Naive thymus-derived CD4-positive, alpha-beta T cell (primary cell): ENCODE measurements at places on chromosomes 5 and 9. TPM values are rescaled to one million over a fixed set of nuclear protein-coding genes. Genes with fewer than 3 reads are reported as not detected.
A peak's percentile ranks its signal among the peaks of the same experiment; 100 is the strongest.

The OR2K2 gene
- not detected for total RNA-seq

The ZBTB34 gene
- total RNA-seq, result 8.8 TPM

The FRRS1L gene
- total RNA-seq, result not detected

The SPATA9 gene
- total RNA-seq, result not detected in 2 replicates

The FBP2 gene
- not detected in 2 replicates for total RNA-seq

The OLFML2A gene
- not detected in 2 replicates for total RNA-seq

GRCh38 chr5:140565024-140565779 is 574 bp downstream of the SLC35A4 start:
- DNase-seq, result no peak

DNA sequence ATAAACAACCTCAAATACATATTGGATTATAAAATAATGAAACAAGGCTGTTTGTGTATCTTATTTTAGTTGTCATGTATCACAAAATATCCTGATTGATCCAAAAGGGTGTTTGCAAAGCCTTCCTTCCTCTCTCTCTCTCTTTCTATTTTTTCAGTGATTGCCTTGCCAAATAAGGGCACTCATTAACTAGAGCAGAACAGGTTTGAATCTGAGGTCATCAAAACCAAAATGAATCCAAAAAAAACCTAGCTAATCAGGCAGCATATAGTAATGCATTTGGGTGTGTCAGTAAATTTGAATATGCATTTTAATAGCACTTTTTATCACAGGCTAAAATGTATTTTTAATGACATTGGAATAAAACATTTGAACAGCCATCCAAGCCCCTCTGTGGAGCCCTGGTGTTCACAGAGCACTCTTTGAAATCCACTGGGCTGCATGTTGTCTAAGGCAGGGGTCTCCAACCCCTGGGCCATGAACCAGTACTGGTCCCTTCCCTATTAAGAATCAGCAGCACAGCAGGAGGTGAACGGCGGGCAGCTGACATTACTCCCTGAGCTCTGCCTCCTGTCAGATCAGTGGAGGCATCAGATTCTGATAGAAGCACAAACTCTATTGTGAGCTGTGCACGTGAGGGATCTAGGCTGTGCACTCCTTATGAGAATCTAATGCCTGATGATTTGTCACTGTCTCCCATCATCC is 171.8 kb upstream of the RAI14 start:
- no peak for DNase-seq

DNA sequence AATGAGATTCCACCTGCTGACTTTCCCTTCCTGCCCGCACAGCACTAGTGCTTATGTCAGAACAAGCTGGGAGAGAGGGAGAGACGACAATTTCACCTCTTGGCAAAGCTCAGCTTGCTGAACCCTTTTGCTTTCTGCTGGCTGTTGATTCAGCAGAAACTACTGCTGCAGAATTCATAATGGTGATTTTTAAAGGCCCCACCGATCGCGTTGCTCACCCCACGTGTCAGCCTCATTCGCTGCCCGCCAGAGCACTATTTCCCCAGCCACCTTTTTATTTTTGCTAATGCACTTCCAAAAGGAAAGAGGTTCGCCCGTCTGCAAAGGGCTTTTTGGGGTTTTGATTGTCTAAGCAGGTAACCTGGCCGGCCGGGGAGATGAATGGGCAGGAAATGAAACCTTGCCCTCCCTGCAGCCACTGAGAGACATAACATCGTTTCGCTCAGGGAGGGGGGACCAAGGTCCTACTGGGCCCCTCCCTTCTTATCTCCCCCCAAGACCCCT is 1.3 kb downstream of the PPP2R2B start:
- DNase-seq, result no peak

GRCh38 chr9:132957805-132958204 is 13.4 kb upstream of the TSC1 start:
- DNase-seq, result no peak

- DNase-seq, result no peak
Measured at GRCh38 chr9:9996259-9996658, 616.5 kb downstream of the PTPRD start.

GRCh38 chr5:8473827-8474568 is 605.0 kb downstream of the MTRR start:
- DNase-seq, result no peak

DNA sequence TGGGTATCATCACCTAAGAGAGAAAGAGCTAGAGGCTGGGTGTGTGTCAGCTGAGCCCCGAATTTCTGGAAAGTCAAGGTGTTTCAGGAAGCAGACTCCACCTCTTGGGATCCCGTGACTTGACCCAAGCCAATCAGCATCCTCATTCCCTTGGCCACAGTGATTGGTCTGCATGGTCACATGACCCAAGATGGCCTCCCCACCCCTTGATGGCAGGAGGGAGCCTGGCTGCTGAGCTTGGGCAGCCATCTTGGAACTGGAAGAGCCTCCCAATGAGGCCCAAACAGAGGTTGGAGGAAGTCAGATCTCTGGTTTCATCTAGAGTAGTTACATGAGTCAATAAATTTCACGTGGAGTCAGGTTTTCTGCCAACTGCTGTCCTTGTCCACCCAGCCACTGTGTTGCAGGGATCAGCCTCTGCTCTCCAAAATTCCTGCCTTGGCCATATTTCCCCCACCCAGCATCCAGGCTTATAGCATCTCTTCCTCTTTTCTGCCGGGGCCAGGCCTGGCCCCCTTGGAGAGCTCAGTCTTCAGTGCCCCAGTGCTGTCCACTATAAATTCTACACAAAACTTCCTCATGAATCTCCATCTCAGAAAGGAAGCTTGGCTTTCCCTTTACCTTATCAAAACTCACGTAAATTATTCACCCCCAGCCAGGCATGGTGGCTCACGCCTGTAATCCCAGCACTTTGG is 17.2 kb upstream of the SUSD3 start:
- no peak for DNase-seq

DNA sequence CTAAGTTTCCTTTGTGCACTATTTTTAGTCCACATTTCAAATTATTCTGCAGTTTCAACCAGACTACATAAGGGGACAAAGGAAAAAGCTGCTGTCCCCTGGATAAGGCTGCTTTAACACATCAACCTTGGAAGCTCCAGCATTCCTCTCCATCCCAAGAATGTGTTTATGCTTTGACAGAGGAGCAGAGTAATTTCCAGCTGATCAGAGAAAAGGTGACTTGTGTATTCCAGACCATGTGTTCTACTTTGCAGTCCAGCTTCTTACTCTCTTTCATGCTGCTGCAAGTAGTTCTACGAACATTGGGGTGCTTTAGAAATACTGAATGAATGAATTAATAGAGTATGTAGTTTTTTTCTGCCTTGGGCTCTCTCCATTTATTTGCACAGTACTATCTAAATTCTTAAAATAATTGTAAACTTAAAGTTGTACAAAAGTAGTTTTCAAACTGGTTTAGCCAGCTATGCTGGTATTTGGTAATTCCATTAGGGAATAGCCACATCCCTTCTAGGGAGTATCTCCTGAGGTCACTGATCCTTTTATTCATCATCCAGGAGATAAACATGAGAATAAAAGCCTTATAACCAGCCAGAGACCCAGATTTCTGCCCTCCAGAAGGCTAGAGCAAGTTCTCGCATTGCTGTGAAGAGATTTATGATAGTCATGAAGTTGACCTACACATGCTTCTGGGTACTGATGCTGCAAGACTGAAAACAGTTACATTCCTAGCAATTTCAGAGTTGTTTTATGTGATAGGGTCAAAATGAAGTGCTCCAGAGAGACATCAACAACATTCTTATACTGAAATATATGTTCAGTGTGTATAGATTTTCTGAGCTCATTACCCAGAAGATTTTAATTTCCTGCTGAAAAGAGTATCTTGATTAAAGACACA is 215.2 kb downstream of the COMMD10 start:
- no peak for DNase-seq

DNA sequence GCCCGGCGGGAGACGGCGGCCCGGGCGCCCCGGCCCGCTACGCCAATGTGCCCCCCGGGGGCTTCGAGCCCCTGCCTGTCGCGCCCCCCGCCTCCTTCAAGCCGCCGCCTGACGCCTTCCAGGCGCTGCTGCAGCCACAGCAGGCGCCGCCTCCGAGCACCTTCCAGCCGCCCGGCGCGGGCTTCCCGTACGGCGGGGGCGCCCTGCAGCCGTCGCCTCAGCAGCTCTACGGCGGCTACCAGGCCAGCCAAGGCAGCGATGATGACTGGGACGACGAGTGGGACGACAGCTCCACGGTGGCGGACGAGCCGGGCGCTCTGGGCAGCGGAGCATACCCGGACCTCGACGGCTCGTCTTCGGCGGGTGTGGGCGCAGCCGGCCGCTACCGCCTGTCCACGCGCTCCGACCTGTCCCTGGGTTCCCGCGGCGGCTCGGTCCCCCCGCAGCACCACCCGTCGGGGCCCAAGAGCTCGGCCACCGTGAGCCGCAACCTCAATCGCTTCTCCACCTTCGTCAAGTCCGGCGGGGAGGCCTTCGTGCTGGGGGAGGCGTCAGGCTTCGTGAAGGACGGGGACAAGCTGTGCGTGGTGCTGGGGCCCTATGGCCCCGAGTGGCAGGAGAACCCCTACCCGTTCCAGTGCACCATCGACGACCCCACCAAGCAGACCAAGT is 723 bp downstream of the SNX18 start:
- peak; percentile 56 for DNase-seq

DNA sequence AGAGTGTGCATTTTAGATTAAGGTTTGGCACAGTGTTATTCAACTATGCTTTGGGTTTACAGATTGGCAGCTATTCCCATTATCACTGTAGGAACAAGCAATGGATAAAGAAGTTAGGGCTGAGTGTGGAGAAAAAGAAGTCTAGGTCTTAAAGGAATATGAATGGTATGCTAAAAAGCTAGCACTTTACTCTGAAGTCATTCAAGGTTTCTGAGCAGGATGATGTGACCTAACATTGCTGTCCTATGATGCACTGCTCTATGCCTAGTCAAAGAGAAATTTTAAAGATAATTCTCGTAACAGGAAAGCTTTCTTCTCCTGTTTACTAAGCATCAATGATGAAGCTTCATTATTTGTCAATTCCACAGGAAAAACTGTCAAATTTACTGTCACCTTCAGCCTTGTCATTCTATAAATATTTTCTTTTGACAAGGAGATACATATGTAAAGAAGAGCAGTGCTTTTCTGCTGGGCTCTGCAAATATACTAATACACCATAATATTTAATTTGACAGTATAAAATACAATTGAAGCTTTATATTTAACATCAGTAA is 476.1 kb upstream of the PTPRD start:
- DNase-seq, result no peak

GRCh38 chr9:85404911-85405565 is 336.7 kb downstream of the AGTPBP1 start:
- no peak for DNase-seq

DNA sequence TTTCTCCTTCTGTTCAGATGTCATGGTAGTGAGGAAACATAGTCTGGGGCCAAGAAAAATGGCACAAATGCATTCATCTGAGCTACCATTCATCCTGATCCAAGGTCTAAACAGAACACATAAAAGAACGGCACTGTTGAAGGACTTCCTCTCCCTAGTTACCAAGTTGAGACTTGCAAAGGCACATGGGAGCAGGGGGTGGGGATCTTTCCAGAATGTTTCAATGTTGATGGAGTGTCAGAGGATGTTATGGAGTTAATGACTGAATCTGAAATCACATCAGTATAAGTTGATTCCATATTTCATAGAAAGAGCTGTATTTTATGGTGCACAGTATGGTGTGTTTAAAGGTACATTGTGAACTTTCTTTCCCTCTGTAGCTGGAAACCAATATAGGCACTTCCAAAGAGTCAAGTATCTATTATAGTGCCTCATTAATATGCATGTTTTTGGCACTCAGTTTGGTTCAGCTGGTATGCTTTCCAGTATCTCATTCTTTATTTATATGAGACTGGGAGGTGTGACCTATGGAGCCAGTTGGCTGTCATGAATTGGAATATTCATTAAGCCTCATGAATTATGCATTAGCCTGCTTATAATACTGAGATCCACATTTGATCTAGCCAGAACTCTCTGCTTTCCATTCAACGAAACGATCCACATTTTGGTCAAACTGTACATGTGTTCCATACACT is 603.0 kb downstream of the NR2F1-AS1 start:
- no peak for DNase-seq

DNA sequence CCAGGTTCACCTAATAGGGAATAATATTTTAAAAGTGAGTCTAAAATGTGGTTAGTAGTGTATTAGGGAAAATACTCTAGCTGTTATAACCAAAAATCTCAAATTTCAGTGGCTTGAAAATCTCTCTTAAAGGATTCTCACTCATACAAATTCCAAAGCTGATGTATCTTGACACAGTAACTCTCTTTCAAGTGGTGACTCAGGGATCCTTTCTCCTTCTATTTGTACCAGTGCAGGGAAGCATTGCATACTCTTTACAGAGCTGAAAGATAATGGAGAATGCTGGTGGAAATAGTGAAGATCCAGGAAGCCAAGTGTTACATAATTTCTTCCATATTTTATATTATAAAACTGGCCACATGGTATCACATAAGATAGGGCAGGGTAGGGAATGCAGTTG is 560.2 kb upstream of the CDH9 start:
- DNase-seq, result no peak

- no peak for DNase-seq
Measured at GRCh38 chr9:7178729-7179128, 421.0 kb downstream of the KDM4C start.

DNA sequence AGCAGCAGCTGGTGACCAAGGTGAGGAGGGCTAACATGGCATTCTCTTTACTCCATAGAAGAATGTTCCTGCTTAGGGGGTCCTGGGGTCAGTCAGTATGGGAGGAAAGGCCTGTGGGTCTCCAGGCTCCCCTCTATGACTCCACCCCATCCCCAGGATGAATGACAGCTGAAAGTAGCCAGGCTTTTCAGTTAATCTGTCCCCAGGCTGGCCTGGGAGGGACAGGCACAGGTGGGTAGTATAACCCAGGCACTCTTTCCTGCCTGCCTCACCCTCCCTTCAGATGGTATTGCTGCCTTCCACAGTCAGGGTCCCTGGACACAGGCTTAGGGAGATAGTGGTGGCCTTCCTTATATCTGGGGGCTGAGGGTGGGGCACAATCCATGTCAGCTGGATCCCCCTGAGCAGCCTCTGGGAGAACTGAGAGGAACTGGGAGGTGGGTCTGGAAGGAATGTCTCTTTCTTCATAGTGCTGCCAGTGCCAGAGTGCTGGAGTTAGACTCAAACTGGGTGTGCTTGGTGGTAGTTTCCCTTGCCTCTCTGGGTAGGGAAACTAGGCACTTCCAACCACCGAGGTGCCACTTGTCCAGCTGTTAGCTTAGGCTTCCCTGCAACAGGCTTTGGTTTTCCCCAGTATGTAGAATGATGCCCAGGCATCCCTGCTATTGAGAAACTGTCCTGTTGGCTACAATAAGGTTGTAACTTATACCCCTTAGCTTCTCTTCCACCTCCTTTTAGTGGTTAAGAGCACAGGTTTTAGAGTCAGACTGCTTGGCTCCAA is 27.8 kb downstream of the LARP1 start:
- no peak for DNase-seq

GRCh38 chr9:114525513-114525912 is 20.2 kb upstream of the WHRN start:
- DNase-seq, result no peak

DNA sequence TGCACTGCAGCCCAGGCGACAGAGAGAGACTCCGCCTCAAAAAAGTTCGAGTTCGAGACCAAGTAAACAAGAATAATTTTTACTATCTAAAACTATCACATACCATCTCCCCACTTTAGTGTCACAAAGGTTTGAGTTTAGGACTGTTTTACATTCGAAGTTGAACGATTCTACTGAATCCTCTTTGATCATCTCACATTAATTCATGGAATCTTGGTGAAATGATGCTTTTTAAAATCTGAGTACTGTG is 715 bp upstream of the RPS6 start:
- DNase-seq, result no peak

GRCh38 chr9:81719972-81720371 is 30.6 kb upstream of the TLE1 start:
- no peak for DNase-seq
